ENCODE measurements at places on chromosomes 7 and 10.

DNA sequence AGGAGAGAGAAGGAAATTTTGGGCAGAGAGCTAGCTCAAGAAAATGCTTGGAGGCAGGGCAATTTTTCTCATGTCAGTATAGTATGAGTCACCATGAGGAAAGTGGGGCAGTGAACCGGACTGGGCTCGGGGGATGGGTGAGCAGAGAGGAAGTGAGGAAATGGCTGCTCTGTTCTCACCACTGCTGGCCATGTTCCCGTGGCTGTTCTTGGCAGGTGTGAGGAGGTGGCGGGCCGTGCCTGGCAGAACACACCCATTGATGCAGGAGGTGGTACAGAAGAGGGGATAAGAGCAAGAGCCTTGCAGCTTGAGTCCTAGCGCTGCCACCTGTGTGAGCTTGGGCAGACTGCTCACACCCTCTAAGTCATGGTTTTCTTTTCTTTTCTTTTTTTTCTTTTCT lies 304.4 kb upstream of the LYZL1 start:
- DNase-seq, result peak; percentile 21

DNA sequence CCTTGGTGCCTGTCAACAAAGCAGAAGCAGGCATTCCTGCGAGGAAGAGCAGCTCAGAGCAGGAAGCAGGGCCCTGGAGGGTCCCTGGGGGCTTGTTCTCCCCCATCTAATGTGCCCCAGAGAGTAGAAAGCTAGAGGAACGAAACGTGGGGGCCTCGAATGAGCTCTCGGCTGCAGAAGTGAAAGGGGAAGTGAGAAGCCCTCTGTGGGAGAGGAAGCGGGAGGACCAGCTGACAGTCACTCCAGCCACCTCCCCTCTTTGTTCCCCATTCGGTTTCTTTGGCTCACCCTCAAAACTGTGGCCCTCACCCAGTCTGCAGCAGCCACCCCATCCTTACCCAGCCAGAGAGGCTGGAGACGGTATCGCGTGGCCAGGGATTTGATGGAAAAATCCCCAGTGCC lies 25.0 kb downstream of the C10orf105 start:
- peak; percentile 24 for DNase-seq

- no peak for DNase-seq
Measured at GRCh38 chr10:128069351-128070051, 56.7 kb downstream of the MKI67 start.

DNA sequence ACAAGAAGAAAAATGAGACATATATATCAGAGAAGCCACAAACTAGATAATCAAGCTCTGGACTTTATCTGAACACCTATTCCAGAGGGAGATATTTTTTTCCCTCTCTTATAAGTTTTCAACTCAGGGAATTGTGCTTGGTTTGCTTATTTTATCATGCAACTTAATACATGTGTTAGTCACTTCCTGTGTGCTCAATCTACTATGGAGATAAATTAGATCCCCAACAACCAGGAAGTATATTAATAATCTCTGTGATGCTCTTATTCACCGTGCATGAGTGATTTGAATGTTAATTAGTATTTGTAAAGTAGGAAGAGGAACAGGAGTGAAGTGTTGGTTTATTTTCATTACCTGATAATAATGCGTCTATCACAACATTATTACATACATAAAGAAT lies 38.8 kb upstream of the ZNF365 start:
- DNase-seq, result no peak

- DNase-seq, result no peak
Measured at GRCh38 chr7:91636129-91636724, 244.3 kb downstream of the MTERF1 start.

DNA sequence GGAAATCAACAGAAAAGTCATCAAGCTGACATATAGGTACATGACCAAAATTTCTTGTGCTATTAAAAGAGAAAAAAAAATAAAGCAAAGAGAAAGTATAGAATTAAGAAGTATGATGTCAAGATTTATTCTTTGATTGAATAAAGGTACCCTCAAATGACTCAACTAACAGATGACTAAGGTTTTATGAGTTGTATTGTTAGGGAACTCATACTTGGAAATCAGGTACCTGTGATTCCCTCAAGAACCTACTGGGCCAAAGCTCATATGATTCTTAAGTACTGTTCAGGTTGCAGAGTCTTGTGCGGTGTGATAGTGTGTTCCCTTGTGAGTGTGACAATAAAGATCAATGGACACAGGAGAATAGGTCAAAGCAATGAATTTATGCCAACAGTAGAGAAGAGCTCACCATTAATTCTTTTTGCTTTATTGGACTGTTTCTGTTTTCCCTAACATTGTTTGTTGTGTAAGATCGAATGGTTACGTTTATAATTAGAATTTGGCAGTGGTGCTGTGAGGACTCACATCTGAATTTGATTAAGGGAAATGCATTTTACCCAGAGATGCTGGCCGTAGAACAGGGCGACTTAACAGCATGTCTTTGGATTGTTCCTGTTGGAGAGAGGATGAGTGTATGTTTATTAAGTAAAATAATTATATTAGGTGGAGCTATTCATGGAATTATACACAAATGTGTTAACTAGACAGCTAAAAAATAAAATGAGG lies 293.2 kb upstream of the SEMA3D start:
- no peak for DNase-seq

DNA sequence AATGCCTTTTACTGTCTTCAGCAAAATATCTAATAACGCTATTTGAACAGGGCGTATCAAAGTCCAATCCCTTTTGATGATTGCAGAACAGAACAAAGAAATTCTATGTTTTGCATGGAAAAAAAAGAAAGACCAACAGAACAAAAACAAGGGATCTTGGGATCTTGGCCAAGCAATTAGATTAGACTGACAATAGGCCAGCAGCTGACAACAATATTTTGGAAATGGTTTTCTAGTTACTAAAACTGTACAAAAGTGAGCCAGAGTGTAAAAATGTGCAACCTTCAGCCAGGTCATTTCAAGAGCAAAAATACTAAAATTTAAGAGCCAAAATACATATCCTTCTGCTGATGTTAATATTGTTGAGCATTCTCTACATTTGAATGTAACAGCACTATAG lies 716.5 kb upstream of the KCND2 start:
- no peak for DNase-seq

DNA sequence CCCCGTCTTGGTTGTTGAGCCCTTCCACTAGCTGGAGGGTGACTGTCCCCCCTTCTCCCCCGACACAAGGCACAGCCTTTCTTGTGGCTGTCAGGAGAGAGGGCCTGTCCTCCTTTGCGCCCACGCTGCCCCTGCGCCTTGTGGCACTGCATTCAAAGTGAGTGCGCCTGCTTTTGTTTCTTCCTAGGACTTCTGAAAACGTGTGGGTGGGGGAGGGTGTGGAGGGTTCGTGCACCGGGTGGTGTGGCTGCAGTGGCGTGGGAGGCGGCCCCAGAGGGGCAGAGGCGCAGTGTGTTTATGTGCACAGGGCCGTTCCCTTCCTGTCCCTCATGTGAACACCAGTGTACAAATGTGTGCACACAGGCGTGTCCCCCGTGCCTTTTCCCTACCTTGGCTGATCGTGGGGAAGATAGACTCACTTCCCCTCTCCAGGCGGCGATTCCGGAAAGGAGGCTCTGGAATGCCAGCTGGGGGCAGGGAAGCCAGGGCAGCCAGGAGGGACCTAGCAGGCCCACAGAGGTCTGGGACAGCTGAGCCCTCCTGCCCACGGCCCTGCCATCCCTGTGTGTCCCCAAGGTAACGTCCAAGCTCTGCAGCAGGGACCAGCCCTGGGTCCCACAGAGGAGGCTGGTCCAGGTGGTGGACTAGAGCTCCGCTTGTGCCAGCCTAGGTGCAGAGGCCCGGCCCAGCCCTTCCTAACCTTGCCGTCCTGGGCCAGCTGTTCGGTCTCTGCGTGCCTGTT lies 88.8 kb downstream of the LHPP start:
- no peak for DNase-seq

DNA sequence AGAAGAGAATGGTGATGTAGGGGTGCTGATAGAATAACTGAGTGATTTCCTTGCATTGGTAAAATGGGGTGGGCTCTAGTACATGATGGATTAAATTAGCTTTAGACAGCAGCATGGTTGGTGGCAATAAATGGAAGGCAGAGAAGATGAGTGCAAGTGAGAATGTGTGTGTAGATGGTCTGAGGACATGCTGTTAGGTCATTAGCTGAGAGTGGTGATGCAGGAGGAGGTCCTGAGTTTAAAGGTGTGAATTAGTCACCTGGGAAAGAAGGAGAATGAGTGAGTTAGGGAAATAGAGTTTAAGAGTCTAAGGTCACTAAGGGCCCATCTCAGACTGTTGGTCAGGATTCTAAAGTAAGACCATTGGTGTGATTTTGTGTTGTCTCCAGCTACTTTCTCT lies 17.9 kb upstream of the SEC61A2 start:
- DNase-seq, result no peak

GRCh38 chr7:20229646-20230500 lies 12.7 kb upstream of the MACC1 start:
- no peak for DNase-seq

- DNase-seq, result no peak
Measured at GRCh38 chr7:42930889-42931288, 1.1 kb downstream of the PSMA2 start.
